Small intestine (tissue), 16 donors: ENCODE measurements at places on chromosomes 3 and 15. TPM values are rescaled to one million over a fixed set of nuclear protein-coding genes. Genes with fewer than 3 reads are reported as not detected.
A peak's percentile ranks its signal among the peaks of the same experiment; 100 is the strongest.

- no peak overlapping the region for H3K27ac ChIP-seq
- DNase-seq: no peak
- H3K4me3 ChIP-seq: no peak overlapping the region
- H3K36me3 ChIP-seq: no peaks in the 10 kb centered on the region
Observed at GRCh38 chr3:37442397-37442796, 268.0 kb upstream of the LRRFIP2 start.

The NECTIN3 gene
- polyA plus RNA-seq: 36.9 TPM

DNA sequence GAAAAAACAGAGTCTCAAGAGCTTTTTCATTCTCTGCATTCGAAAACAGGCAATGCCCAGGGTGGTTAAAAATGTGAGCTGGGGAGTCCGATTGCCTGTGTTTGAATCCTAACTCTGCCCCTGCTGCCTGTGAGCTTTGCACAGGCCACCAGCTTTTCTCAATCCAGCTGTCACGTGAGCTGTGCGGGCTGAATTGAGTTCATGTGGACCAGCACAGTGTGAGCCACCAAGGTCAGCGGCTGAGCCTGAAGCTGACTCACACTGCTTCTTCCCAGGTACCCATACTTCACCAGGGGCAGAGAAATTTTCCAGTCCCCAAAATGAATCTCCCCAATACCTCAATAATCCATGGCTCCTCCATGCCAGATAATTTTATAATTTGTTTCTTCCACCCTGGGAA, 64.4 kb upstream of the SLCO3A1 start:
- peaks cover 3% of the 10 kb centered on the region for H3K27me3 ChIP-seq
- H3K4me1 ChIP-seq: no peaks in the 10 kb centered on the region
- H3K27ac ChIP-seq: no peak overlapping the region
- H3K36me3 ChIP-seq: no peaks in the 10 kb centered on the region
- DNase-seq: no peak
- no peak overlapping the region for H3K4me3 ChIP-seq

DNA sequence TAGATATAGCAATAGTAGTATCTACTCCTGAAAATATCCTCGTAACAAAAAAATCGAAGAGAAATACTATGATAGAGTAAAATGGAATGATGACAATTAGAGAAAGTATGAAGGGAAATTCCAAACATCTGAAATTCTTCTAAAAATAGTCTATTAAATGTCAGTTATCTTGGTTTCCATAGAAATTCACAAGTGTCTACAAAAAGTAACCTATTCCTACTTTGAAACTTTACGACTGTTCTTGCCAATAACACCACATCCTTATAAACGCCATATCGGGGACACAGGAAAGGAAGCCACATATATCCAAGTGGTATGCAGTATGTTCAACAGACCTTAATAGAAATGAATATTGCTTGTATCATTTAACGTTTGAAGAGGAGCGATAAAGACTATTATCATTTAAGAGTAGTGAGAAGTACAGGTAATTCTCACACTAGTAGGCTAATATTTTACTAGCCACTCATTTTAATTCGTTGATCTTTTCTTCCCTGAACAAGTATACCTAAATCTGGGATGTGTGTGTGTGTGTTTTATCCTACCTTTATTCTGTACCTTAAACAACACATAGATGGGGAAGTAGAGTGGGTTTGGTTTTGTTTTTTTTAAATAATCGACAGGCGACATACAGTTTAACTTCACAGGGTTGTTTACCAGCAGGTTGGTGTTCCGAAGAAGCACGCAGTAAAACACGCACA, 1.2 kb downstream of the GPR176 start:
- H3K4me3 ChIP-seq: no peak overlapping the region
- H3K27ac ChIP-seq: no peak overlapping the region
- no peaks in the 10 kb centered on the region for H3K36me3 ChIP-seq
- H3K4me1 ChIP-seq: peaks cover 7% of the 10 kb centered on the region
- peak; percentile 25 for DNase-seq
- H3K27me3 ChIP-seq: peaks cover 28% of the 10 kb centered on the region

DNA sequence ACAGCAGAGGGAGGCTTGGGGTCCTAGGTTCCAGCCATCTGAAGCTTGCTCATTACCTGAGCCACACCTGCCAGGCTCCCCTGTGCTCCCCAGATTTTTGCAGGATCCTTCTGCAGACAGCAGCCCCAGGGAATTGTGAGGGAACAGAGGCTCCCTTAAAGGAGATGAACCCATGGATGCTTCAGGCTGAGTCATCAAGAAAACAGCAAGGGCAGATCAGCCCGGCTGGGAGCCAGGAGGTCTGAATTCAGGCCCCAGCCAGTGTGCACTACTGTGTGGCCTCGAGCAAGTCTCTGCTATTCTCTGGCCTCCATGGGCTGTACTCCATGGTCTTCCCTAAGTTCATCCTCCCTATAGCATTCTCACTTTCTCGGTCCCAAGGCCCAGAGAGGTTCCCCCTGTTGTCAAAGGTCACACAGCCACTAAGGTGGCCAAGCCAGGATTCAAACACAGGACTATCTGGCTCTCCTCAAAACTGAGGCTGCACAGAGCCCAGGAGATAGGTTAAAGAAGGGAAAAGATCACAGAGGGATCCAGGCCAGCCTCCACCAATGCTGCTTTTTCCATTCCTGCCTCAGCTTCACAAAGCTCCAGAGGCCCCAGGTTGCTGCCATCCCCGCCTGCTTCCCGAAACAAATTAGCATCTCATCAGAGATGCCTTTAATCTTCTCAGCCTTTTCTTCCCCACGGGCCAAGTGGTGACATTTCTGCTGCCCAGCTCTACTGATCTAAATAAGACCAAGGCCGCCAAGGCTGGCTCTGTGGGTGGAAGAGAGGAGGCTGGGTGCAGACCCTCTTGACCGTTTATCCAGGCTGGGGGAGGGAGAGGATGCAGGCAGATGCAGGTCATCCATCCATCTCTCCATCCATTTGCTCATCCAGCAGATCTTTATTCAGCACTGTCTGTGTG, 21.2 kb upstream of the GRIP2 start:
- no peak overlapping the region for H3K27ac ChIP-seq
- H3K4me3 ChIP-seq: no peak overlapping the region
- no peak for DNase-seq
- H3K4me1 ChIP-seq: no peaks in the 10 kb centered on the region
- peaks cover 5% of the 10 kb centered on the region for H3K27me3 ChIP-seq

- H3K36me3 ChIP-seq: peaks cover 45% of the 10 kb centered on the region
- peaks cover 16% of the 10 kb centered on the region for H3K4me1 ChIP-seq
- no peak overlapping the region for H3K4me3 ChIP-seq
- no peak overlapping the region for H3K27ac ChIP-seq
- no peaks in the 10 kb centered on the region for H3K27me3 ChIP-seq
Observed at GRCh38 chr3:12944849-12945248, 103.5 kb upstream of the RPL32 start.

- H3K27ac ChIP-seq: no peak overlapping the region
- H3K4me1 ChIP-seq: no peaks in the 10 kb centered on the region
Observed at GRCh38 chr3:196666001-196666867, 26.7 kb downstream of the NRROS start.

The CCPG1 gene
- 42.0 TPM for polyA plus RNA-seq

The INKA1 gene
- polyA plus RNA-seq: 2.9 TPM

- H3K27me3 ChIP-seq: no peaks in the 10 kb centered on the region
- H3K4me1 ChIP-seq: peaks cover 2% of the 10 kb centered on the region
- DNase-seq: peak; percentile 40
- no peak overlapping the region for H3K27ac ChIP-seq
- H3K4me3 ChIP-seq: no peak overlapping the region
Observed at GRCh38 chr15:36803773-36804172, 224.3 kb downstream of the CDIN1 start.

DNA sequence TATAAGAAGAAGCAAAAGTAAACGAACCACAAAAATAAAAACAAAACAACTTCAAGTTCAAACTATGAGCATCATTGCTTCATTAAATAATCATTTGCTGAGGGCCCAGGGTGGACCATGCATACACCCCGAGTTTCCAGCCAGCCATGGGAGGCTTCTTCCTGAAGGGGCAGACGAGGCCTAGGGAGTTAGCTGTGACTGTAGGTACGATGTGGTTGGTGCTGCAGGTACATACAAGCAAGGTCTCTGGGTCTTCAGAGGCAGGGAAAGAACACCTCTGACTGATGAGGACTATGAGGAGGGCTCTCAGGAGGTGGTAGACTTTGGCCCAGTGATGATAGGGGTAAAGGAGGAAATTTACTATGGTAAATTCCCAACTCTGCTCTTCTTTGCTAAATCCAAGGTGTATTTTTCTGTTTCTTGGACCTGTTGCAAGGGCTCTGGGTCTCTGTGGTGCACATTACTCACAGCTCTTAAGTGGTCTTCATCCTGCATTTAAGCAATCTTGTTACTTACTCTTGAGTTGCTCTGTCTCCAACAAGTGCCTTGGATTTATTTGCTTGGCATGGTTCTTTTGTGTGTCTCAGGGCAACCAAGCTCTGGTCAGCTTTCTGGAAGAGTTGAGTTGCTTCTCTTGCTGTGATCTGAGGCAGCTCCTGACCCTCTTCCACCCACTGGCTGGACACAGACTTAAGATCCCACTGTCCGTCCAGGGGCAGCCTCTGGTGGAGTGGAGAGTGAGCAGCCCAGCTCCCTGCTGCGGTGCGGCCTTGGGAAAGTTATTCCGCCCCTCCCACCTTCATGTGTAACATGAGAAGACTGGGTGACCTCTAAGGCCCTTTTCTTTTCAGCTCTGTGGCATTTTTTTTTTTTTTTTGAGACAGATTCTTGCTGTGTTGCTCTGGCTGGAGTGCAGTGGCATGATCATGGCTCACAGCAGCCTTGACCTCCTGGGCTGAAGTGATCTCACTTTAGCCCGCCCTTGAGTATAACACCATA, 56.1 kb upstream of the KIF23 start:
- H3K36me3 ChIP-seq: peaks cover 2% of the 10 kb centered on the region
- peaks cover 3% of the 10 kb centered on the region for H3K4me1 ChIP-seq
- no peak overlapping the region for H3K4me3 ChIP-seq
- no peaks in the 10 kb centered on the region for H3K27me3 ChIP-seq
- no peak overlapping the region for H3K27ac ChIP-seq

GRCh38 chr3:186109897-186110803, 1.3 kb upstream of the ETV5 start:
- peak overlapping the region; percentile 47 for H3K4me3 ChIP-seq
- H3K27me3 ChIP-seq: no peaks in the 10 kb centered on the region
- peaks cover 5% of the 10 kb centered on the region for H3K4me1 ChIP-seq

GRCh38 chr3:51670823-51671733, at the start of gene TEX264:
TEX264 (plus strand) TSS chr3:51671252; CDS start chr3:51674305, 3,053 bp downstream.
- peaks cover 3% of the 10 kb centered on the region for H3K4me1 ChIP-seq
- peak within 1 kb of the TSS; percentile 78 for H3K4me3 ChIP-seq
- DNase-seq: peak; percentile 94
- peak within 1 kb of the TSS; percentile 90 for H3K27ac ChIP-seq

The TIMMDC1 gene
- 56.1 TPM for polyA plus RNA-seq

- H3K36me3 ChIP-seq: no peaks in the 10 kb centered on the region
- H3K27ac ChIP-seq: no peak overlapping the region
- no peak overlapping the region for H3K4me3 ChIP-seq
Observed at GRCh38 chr3:26625187-26625586, 2.6 kb downstream of the LRRC3B start.

DNA sequence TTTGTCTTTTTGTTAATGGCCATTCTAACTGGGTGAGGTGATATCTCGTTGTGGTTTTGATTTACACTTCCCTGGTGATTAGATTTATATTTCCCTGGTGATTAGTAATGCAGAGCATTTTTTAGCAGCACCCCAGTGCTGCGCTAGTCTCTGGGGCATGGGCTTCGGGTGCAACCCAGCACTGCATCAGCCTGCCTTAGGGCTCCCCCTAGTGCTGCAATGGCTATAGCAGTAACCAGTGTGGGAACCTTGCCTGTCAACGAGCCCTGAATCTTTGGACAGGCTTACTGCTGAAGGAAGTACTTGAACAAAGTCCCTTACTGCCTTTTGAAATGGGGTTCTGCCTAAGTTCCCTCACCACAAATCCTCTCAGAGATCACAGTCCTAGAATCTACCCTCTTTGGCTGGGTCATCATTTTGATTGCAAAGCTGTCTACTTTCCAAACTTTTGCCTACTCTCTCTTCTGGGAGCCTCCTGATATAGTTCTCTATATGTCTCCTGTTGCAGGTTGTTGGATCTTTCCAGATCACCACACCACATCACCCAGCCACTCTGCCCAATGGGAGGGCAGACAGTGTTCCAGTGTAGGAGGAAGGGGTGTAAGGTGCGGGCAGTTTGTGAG, 79.2 kb upstream of the CCNL1 start:
- no peak overlapping the region for H3K27ac ChIP-seq
- H3K27me3 ChIP-seq: no peaks in the 10 kb centered on the region
- peak; percentile 77 for DNase-seq
- no peak overlapping the region for H3K4me3 ChIP-seq

The CIAO2A gene
- 259 TPM for polyA plus RNA-seq

DNA sequence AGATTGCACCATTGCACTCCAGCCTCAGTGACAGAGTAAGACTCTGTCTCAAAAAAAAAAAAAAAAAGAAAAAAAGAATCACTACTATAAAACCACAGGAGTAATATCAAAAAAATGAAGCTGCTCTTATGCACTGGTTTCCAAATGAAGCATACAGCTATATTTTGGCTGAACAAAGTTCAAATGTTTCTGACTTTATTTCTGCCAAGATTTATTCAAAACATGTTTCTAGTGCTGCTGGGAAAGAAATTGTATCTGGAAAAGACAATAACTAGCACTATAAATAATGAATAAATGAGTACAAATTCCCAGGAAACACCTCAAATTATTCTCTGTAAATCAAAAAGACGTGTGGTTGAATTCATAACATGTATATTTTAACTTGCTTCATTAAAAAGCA, 102.5 kb upstream of the MME start:
- H3K4me3 ChIP-seq: no peak overlapping the region
- no peaks in the 10 kb centered on the region for H3K27me3 ChIP-seq
- H3K27ac ChIP-seq: no peak overlapping the region
- no peaks in the 10 kb centered on the region for H3K36me3 ChIP-seq
- H3K4me1 ChIP-seq: no peaks in the 10 kb centered on the region

DNA sequence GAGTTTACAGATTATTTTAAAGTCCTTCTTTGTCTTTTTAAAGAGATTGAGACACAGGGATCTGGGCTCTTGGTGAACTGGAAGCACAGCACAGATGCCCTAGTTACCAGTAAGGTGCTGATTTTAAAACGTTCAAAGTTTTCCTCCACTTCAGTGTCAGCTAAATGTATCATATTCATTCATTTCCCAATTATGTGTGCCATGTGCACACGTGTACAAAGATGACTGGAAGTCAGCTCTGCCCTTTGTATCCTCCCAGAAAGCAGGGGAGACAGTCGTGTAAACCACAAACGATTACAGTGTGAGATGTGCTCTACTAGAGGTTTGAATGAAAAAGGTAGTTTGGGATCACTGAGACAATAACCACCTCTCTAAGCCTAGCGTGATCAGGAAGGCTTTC, 730 bp downstream of the ZKSCAN7 start:
- peaks cover 5% of the 10 kb centered on the region for H3K4me1 ChIP-seq
- H3K36me3 ChIP-seq: no peaks in the 10 kb centered on the region
- peak overlapping the region; percentile 82 for H3K4me3 ChIP-seq
- no peaks in the 10 kb centered on the region for H3K27me3 ChIP-seq
- peak; percentile 38 for DNase-seq

The ARHGEF3 gene
- polyA plus RNA-seq: 4.6 TPM

The LRRC31 gene
- polyA plus RNA-seq: 26.4 TPM

GRCh38 chr3:160368804-160369203, 30.2 kb downstream of the IFT80 start:
- DNase-seq: no peak
- H3K4me3 ChIP-seq: no peak overlapping the region
- no peaks in the 10 kb centered on the region for H3K27me3 ChIP-seq
- H3K27ac ChIP-seq: no peak overlapping the region

- no peaks in the 10 kb centered on the region for H3K4me1 ChIP-seq
- peaks cover 1% of the 10 kb centered on the region for H3K27me3 ChIP-seq
- H3K36me3 ChIP-seq: no peaks in the 10 kb centered on the region
- no peak overlapping the region for H3K27ac ChIP-seq
Observed at GRCh38 chr3:18208091-18208490, 217.0 kb downstream of the SATB1 start.
